ENCODE measurements at places on chromosomes 5 and 9.

GRCh38 chr9:115921301-115921700 is 232.3 kb upstream of the PAPPA start:
- DNase-seq, result no peak

- DNase-seq, result no peak
Observed at GRCh38 chr5:117833691-117834090, 1154.7 kb downstream of the DTWD2 start.

DNA sequence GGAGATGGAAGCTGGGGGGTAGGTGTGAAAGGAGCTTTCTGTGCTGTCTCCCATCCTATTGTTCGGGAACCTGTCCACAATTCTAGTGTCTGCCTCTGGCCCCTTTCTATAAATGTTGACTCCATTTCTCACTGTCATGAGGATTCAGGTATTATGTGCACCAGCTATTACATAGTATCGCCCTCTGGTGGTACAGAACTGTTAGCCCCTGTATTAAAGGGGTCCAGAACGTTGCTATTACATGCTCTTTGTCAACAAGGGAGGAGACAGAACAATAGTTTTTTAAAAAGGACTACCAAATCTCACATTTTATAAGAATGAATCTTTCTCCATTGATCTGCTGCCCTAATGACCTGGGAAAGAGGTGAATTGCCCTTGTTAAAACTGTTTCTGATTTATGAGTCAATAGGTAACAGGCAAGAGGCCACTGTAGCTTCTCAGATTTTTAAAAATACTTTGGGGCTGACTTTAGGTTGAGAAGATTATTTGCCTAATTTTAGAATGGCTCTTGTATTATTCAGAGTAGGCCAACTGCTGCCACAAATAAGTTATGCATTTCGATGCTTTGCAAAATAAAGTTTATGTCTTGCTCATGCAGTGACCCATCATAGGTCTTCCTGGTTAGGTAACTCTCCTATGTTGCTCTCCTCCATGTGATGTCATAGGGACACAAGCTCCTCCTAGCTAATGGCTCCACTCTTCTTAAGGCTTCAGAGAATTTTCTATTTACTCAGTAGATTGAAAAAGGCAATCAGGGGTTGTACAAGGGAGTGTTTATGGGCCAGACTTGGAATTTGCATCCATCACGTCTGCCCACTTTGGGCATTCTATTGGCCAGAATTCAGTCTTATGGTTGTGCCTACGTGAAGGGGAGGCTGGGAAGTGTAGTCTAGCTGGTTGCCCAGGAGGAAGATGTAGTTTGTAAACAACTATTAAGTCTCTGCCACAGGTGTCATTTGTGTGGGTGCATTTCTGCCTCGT is 20.8 kb downstream of the DCANP1 start:
- DNase-seq, result peak; percentile 62

DNA sequence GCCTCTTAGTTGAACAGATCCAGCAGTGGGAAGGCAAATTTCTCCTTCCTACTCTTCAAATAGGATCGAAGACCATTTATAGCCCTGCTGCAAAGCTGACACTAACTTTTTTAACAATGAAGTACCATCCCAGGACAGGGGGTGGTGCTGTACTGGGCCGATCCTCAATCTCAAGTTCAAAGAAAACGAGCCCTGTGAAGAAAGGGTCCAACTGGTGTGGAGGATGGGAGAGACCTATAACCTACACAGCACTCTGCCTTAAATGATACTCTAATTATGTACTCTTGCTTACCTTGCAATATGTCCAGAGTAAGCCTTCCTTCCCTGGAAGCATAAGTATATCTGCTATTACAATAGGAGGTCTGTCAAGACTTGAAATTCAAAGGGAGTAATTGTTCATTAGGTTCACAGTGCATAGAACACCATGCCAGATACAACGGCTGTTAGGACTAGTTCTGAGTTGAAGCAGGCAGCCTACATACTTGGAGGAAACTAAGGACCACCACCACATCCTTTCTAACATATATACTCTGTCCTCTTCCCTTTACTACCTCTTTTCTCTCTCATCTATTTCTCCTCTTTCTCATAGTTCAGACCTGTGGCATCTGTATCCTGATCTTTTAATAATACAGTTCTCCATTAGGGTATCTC is 6.2 kb downstream of the ETF1 start:
- peak; percentile 38 for DNase-seq

DNA sequence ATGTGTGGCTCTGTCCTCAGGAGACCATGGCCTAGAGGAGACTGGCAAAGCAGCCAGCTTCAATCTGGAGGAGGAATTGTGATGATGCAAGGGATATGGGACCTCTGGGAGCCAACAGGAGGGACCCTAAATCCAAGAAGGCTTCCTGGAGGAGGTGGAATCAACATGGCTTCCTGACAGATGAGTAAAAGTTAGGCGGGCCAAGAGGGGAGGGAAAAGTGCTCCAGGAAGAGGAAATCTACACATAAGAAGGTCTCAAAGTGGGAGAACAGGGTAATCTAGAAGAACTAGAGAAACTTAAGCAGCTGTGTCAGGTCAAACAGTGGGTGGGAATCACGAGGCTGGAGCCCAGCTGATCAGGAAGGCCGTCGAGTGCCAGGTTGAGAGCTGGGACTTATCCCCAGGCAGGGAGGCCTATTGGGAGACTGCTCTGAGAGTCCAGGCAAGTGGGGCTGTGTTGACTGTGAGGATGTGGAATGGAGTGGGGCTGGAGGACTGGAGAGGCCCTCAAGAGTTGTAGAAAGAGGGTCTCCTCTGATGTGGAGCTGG is 119.1 kb downstream of the C9orf50 start:
- DNase-seq, result no peak

DNA sequence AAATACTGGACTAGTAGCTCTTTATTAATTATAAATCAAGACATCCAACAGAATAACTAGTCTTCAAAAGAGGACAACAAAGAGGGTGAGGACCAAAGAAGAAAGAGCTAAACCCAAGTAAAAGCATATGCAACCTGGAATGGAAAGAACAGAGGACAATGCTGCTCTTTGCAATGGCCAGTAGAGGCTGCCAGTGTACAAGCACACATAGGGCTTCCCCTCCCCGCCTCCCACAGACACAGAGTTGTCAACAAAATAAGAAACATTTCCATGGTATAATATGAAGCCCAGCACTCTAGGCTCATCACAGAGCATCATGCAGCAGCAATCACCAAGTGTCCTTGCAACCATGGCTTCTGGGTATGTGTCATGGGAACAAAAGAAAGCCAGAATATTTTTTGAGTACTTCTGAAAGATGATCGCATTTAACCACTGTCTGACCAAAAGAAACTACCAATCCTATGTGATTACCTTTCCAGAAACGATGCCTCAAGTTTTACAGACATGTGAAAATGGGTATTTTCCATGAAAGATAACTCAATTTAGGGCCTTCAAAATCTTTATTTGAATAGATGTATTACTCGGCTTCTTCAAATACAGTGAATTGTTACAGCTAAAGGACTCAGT is 58.1 kb downstream of the RFX3 start:
- DNase-seq, result peak; percentile 42

- no peak for DNase-seq
Observed at GRCh38 chr5:167294882-167295680, 996.4 kb upstream of the WWC1 start.

DNA sequence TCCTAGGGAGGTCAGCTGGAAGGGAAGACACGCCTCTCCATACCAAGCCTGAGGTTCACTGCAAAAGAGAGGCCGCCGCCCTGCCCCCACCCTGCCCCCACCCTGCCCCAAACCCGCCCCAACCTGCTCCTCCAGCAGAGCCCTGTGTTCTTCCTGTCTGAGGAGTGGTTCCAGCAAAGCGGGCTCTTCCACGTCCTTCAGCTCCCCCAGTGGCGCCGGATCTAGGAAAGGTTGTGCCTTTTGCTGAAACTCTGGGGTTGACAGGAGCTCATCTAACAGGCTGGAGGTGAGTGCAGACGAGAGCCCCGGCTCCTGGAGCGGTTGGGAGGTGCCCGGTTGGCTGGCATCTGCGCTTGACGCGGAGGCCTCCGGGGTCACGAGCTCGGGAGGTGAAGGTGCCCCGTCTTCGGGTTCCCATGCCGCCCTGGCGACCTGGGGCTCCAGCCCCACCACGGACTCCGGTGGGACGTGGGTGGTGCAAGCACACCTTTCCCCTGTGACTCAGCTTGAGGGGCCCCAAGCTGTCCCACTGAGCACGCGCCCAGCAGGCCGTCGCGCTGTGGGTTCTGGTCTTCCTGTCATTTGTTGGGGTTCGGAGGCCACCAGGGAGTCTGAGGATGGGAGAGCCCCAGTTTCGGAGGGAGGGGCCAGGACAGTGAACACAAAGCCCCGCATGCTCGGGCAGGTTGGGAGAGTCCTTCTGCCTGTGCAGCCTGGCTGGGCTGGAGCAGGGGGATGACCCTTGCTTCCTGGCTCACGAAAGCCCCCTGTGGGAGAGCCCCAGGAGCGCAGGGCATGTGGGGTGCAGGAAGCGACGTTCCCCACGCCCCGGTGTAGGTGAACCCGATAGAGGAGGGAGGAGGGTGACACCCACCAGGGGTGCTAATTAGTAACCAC is 1467.1 kb downstream of the FOXD4L5 start:
- peak; percentile 7 for DNase-seq

DNA sequence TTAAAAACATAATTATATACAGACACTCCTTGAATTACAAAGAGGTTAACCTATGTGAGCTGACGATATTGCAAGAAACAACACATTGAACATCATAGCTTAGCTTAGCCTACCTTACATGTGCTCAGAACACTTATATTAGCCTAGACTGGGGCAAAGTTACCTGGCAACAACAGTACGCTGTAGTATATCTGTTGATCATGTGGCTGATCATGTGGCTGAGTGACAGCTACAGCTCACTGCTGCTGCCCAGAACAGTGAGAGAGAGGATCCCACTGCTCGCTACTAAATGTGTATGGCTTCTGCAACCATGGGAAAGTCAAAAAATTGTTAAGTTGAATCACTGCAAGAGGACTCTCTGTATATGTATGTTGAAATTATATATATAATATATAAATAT is 169.9 kb downstream of the CDH9 start:
- DNase-seq, result no peak

- DNase-seq, result no peak
Observed at GRCh38 chr5:141492168-141492885, 3.4 kb downstream of the PCDHGC5 start.

DNA sequence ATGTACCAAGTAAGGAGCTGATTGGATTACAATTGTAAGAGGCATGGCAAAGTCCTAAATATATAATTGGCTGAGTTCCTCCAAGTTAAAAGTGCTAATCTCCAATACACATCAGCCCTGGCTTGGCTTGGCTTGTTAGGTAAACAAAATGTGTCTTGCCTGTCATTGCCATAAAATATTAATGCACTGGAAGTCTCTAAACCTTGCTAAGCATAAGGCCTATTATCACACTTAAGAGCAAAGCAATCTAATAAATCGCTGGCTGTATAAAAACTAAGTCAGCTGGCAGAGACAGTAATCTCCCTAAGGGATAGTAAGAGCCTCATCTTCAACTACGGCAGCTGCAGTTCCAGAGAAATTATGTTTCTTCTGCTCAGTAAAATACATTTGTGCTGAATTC is 418.6 kb upstream of the GRAMD2B start:
- DNase-seq, result no peak

DNA sequence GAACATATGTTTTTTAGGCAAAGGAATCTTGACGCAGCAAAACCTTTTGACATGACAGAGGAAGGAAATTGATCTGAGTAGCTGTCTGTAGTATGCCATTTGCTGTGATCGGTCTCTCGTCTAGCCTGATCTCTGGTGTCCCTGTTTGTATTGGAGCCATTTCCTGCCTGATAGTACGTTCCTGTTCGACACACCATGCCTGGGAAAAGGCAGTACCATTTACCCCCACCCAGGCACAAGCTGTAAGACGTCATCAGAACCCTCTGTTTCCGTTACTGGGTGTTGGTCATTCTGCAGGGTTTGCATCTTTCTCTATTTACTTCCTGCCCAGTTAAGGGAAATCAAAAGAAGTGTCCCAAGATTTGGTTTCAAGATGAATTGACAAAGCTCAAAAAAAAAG is 129.7 kb downstream of the CEMIP2 start:
- no peak for DNase-seq

DNA sequence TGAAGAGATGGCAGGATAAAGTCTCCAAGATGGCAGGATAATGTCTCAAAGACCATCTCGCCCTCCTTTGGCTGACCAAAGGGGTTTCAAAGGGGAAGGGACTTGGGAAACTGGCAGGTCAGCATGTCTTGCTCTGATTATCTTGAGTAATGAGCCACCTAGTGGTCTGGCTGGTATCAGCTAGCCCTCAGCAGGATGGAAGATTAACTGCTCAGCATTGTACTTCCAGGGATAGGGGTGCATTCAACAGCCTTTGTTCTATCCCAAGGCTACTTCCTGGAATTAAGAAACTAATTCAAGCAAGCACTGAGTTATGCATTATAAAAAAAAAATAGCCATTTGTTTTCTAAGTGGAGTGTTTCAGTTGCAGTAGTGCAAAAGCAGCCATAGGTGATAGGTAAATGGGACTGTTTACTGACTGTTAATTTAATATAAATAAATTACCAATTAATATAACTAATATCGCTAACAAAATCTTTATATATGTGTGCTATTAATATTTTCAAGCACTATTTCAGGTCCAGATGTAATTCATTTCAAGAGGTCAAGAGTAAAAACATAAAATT is 555.5 kb downstream of the CDH9 start:
- peak; percentile 36 for DNase-seq

DNA sequence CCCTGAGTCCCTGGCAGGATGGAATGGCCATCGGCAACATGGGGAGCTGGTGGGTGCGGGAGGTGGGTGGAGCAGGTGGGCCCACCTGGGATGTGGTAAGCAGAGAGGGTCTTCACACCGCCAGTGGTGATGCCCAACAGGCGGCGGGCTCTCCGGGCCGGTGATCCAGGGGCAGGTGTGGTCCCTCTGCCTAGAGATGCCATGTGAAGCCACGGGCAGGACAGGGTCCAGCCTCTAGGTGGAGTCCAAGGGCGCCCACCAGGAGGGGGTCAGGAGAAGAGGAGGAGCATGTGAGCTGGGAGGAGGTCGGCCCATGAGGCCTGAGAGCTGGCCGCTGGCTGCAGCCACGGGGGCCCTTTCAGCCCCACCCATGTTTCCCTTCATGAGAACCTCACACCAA is 221.1 kb downstream of the FANCC start:
- DNase-seq, result no peak

- no peak for DNase-seq
Observed at GRCh38 chr5:160556846-160557245, 135.2 kb downstream of the PTTG1 start.

DNA sequence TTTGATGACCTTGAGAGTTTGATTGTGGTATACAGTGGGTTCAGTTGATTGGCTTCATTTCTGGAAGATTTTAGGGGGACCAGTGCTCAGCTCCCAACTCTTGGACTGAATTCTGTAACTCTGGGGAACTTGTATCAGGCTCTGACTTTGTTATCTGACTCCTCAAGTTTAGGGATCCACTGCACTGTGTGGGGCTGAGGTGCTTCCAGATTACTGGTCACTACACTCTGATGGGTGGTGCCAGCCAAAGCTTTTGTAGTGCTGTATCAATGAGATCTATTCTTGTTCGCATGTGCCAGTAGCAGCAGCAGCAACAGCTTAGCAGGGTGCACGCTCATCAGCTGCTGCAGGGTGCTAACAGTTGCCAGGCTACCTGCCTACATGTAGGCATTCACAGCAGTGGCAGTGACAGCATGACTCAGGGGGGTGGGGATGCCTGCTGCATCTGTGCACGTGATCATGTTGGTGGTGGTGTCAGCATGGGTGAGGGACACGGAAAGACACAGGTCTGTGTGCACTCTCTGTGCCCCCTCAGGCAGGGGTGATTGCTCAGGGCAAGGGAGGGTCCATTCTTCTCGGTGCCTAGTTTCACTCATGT is 438.8 kb upstream of the SEMA6A start:
- DNase-seq, result no peak
